Activated CD4-positive, alpha-beta T cell treated with anti-CD3 and anti-CD28 coated beads, Interleukin-2, Interleukin-6, amounts not matched to agents 100 ng/mL and 50 ng/mL, durations not matched to agents 16 hours and 8 hours (primary cell): ENCODE measurements at places on chromosomes 5 and 9.

DNA sequence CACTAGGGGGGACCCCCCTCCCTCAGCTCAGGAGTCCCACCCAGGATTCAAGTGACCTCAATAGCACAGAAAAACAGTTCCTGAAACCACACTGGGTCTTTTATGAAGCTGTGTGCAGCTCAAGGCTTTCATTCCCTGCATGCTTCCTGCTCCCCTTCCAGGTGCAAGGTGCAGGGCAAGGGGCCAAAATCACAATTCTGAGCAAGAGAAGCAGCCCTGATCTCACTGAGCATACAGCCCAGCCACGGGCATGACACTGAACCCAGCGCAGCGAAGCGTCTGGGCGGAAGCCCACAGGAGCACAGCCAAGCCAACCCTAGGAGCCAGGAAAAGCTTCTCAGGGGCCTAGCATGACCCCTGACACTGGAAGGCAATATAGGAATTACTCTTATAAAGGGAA, 62.9 kb downstream of the IRX2 start:
- DNase-seq = no peak

GRCh38 chr9:93891050-93891449, 64.1 kb downstream of the BARX1 start:
- no peak for DNase-seq

DNA sequence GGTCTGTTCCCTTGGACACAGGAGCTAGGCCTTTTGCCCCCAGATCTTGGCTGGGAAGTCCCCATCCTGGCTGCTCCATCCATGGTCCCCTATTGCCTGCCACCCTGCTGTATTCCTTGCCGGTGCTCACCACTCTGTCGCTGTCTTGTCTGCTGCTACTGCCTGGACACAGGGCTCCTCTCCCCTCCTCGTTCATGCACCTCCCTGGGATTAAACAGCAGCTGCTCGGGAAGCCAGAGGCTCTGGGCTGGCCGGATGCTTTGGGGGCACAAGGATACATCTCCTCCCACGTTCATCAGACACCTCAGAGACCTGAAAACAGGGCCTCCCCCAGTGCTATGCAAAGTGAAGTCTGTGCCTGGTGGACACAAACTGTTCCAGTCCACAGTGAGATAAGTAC, 110.4 kb downstream of the ZNF354C start:
- DNase-seq = no peak

- DNase-seq = no peak
Measured at GRCh38 chr9:17436854-17437253, 142.0 kb upstream of the SH3GL2 start.

DNA sequence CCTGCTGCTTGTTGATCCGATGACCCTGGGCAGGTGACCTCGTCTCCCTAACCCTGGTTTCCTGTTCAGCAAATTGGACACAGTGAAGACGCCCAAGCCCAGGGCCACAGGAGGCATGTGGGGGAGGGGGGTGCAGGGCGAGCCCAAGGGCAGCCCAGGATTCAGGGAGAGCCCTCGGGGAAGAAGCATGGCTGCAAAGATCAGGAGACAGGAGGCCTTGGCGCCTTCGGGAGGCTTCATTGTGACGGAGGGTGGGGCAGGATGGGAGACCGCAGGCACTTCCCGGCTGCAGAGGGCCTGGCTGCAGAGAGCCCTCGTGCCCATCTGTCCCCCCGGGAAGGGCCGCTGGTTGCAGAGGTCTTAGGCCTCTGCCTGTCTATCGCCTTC, 6.2 kb downstream of the ASS1 start:
- no peak for DNase-seq

- no peak for DNase-seq
Measured at GRCh38 chr5:84487963-84488362, 103.3 kb upstream of the EDIL3 start.
